ENCODE measurements at places on chromosomes 7 and 10.

GRCh38 chr10:86963341-86963919, 4.9 kb upstream of the ADIRF start:
- DNase-seq = no peak

- no peak for DNase-seq
These were observed 9.0 kb upstream of the GNA12 start for GRCh38 chr7:2853147-2853546.

GRCh38 chr10:96645191-96645721, 58.4 kb upstream of the TM9SF3 start:
- no peak for DNase-seq

DNA sequence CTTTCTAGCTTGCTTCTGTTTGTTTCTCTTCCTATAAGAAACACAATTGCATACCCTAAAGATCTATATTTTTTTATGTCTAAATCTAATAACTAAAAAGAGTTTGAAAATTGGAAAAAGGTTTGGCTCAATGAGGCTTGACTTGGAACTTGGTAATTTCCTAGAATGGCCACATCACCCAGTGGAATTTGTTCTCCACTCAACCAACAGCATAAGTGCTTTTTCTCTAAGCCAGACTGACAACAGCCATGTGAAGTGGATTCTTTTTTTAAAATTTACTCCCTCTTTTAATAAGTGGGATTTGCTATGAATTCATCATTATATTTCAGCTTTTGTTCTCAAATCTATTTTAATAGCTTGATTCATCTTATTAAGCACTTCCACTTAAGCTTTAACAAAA, 33.8 kb downstream of the GBF1 start:
- no peak for DNase-seq

DNA sequence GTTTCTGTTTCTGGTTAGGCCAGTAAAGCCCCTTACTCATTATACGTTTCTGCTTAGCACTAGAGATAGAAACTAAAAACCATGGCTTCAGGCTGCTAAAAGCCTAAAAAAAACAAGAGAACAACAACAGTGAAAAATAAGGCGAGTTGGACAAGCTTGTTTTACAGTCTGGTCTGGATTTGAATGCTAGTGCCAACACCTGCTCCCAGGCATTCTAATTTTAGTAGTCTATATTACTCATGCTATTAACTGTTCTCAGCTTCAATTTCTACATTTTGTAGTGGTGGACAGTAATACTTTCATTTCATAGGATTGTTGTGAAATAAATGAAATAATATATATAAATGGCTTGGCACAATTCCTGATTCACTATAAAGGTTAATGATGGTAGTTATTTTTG, 108.5 kb downstream of the HBP1 start:
- DNase-seq = no peak

All from hippocampal formation (tissue), 2 donors.